ENCODE measurements at places on chromosomes 3 and 15.

DNA sequence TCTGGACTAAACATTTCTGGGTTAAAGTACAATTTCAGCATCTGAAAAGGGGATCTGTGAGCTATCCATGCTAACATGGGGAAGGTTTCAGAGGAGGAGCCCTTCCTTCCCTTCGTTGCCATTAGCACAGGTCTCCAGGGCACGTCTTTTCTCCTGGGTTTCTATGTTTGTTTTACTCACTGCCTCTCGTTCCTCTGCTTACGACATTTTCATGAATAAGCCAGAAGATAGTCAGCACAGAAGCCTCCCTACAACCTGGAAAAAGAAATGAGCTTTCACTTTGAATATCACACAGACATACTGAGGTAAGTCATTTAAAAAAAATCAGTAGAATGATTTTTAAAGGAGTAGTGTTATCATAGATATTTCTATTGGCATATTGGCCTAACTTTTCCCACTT, 117.2 kb upstream of the KCNMB2 start:
- DNase-seq, result no peak

DNA sequence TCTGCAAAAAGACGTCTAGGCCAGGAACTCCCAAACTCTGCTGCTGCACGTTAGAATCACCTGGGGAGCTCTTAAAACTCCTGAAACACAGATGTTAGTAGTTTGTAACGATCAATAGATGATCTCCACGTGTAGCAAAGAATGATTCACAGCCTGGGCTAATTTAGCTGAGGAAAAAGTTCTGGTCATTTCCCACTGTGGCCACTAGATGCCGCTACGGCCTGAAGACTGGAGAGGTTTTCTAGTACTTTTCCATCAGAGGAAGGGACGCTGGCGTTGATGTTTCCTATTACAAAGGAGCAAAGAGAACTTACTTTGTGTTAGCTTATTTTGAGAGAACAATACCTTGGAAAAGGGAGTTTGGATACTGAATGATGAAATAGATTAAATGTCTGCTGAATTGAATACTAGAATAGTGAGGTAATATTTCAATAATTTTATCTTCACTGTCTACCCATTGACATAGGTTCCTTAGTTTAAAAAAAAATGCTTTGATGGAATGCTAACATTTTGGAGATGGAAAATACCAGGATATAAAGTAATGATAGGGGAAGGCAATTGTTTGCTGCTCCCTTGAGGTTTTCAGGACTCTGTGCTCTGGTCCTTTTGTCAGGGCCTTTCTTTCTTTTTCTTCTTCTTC, 159.1 kb downstream of the P3H2 start:
- peak; percentile 23 for DNase-seq

DNA sequence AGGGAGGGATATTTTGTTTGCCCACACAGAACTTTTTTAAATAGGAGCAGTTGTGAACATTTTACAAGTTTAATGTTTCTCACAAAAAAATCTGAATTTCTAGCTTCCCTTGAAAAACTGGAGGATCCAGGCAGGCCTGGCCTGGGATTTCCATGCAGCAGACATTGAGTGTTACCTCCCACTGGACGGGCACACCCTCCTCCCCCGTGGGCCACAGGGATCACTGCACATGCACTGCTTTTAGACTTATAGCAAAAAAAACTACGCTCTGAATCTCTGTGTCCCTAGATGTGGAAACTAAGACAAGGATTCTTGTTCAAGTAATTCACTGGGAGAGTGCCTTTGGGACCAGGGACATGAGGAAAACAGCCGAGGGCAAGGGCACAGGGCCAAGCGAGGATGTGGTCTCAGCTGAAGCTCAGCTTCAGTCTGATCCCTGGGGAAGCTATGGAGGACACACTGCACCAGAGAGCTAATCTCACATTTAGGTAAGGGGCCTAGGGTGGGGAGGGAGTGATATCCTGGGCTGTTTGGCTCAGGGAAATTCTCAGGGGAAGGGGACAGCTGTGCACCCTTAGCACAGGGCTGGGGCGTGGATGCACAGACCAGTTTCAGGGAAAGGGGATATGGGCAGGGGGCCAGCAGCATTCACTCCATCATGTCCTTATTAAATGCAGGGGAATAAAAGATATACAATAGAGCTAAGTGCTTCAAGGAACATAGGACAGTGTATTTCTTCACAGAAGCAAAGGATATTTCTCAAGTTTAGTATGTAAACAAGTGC, 46.0 kb downstream of the FSIP1 start:
- no peak for DNase-seq

GRCh38 chr15:49145651-49146609, 9.5 kb downstream of the COPS2 start:
- DNase-seq, result no peak

GRCh38 chr3:187986514-187986934, 167.4 kb upstream of the LPP start:
- no peak for DNase-seq

- no peak for DNase-seq
Measured at GRCh38 chr3:39126532-39127071, 19.1 kb downstream of the TTC21A start.

GRCh38 chr3:13401149-13401548, 19.0 kb downstream of the NUP210 start:
- DNase-seq, result no peak

DNA sequence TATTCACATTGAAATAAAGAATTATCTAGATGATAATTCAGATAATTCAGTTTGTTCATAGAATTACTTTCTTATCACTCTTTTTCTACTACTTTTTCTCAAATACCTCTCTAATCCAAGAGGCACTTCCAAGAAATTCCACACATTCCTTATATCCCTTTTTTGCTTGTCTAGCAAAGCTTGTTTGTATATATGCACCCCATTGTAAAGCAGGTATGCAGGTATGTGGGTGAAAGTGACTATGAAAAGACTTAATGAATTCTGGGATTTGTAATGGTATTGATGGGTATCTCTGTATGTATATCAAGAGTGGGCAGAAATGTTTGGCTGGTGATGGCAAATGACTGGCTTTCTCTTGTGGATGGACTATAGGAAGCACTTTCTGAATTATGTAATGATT, 94.1 kb upstream of the FGF7 start:
- DNase-seq, result no peak

GRCh38 chr3:132268956-132269355, 48.3 kb upstream of the ACP3 start:
- no peak for DNase-seq

DNA sequence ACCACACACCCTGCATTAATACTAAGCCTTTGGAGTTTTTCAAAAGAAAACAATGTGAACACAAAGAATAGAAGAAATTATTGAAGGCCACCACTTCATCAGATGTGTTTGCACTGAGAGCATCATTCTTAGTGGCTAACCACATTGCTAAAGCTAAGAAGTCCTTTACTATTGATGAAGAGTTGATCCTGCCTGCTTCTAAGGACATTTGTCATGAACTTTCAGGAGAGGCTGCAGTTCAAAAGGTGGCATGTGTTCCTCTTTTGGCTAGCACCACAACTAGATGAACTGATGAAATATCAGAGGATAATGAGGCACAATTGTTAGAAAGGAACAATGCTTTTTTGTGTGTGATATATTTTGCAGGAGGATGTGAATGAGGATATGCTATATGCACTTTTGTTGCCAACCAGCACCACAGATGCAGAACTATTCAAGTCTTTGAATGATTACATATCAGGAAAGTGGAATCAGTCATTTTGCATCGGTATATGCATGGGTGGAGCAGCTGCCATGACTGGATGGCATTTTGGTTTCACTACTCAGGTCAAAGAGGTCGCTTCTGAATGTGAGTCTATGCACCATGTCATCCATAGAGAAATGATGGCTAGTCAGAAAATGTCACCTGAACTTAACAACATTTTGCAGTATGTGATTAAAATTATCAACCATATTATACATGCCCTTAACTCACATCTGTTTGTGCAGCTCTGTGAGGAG, 2.5 kb upstream of the EID1 start:
- no peak for DNase-seq

DNA sequence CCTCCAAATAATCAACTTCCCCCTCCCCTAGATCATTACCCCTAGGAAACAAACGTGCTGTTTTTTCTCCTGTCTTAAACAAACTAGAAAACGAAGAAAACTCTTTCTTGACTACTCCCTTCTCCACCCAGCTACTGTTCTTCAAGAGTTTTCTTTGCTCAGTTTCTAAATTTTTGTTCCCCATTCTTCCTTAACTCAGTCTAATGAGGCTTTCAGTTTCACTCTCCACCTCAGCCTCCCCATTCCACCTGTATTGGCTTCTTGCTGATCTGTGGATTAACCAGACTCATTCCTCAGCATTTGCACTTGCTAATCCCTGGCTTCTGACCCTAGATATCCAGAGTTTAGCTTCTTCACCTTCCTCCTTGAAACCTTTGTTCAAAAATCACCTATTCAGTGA, 26.8 kb downstream of the SERPINI1 start:
- DNase-seq, result no peak

DNA sequence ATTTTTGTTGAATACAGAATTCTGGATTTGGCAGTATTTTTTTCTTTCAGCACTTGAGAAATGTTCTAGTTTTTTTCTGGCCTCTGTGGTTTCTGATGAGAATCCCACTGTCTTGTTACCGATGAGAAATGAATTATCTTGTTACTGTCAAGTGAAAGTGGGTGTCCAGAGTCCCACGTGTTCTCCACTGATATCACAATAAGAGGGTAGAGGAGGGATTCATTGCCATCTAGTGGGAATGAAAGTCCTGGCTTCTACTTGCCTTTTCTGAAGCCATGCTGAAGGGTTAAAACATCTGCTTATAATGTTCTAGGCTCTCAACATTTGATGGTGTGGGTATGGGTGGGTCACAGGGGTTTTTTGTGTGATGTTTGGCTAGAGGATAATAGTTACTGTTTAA, 66.1 kb downstream of the SEC22A start:
- DNase-seq, result no peak

GRCh38 chr3:80285388-80285787, 517.6 kb upstream of the ROBO1 start:
- DNase-seq, result no peak

GRCh38 chr15:32707436-32707835, 10.4 kb upstream of the GREM1 start:
- DNase-seq, result no peak

DNA sequence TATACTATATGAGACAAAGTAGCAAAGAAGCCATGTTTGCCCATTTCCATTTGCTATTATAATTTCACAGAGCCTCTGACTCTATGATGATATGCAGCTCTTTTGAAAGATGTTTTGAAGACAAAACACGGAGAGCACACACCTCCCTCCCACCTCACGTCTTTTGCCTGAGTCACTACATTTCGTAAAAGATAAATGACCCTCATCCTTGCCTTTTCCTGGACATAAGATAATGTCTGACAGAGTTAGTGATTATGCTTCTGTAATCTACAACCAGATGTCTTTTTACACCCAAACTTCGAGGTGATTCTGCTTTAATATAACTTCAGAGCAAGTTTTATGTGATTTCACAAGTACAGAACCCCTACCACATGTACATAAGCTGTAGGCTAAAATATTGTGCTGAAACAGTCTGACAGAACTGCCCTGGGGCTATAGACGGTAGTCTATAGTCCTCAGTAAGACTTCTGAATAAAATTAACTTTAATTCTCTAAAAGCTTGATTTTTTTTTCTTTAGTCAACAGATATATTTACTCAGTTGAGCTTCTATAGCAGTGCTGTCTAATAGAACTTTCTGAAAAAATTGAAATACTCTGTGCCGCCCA, 99.9 kb downstream of the CD200R1L start:
- DNase-seq, result no peak

DNA sequence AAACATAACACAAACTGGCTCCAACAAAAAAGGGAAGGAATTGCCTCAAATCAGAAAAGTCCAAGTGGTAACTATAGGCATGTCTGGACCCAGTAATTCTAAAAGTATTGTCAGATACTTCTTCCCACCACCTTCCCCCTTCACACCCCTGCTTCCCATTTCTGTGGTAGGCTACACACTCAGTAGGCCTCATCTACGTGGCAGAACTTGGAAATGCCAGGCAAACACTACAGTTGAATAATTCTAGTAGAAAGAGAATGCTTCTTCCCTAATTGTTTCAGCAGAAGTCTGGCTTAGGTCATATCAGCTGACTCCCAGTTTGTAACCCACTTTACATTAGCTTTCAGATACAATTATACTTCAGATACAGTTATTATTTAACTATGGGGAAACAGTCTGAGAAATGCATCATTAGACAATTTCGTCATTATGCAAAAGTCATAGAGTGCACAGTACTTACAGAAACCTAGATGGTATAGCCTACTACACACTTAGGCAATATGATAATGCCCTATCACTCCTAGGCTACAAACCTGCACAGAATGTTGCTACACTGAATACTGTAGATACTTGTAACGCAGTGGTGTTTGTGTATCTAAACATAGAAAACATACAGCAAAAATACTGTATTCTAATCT, 6.4 kb downstream of the SETMAR start:
- no peak for DNase-seq

- no peak for DNase-seq
Measured at GRCh38 chr3:112779558-112780480, 66.8 kb downstream of the CD200R1L start.

- no peak for DNase-seq
Measured at GRCh38 chr15:42996871-42997270, 76.3 kb upstream of the TTBK2 start.

GRCh38 chr3:134460965-134461364, 24.8 kb downstream of the ANAPC13 start:
- DNase-seq, result no peak

- no peak for DNase-seq
Measured at GRCh38 chr15:58545307-58546065, 113.7 kb downstream of the LIPC start.

DNA sequence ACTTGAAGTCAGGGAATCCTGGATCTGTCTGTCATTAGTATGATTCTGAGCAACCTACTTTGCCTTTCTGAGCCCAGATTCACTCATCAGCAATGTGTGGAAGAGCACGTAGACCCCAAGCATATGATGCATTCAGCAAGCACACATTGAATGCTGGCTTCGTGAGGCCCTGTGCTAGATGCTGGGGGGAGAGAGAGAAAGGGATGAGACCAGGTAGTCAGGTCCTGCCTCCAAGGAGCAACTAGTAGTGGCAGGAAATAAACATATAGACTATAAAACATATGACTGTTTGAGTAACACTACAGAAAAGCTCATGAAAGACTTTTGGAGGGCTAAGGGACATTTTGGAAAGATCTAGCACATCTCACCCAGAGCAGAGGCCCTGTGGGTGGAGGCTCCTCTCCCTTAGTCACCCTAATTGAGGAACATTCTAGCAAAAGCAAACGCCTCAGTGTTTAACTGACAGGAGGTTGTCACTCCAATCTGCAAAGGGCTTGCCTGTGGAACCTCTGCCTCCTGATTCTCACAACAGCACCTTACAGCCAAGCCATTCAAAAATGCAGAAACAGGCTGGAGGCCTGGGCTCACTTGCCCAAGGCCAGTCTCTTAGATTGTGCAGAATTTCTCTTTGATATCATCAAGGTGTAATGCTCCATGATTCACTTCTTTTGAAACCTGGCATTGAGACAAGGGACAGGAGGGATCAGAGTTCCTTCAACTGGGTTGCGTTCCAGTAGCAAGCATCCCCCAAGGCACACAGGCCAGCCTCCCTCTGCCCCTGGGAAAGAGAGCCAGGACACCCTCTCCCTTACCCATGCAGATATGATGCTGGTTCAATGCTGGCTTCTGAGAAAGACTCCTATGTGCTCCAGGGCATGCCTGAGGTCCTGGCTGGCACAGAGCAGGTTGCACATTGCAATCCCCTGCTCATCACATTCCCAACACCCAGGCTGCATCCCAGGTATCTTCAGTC, 26.1 kb downstream of the STARD5 start:
- DNase-seq, result no peak

- no peak for DNase-seq
Measured at GRCh38 chr15:39784125-39784524, 1.5 kb upstream of the FSIP1 start.

GRCh38 chr3:192246847-192247559, 480.3 kb downstream of the FGF12 start:
- DNase-seq, result no peak
